Suprapubic skin (tissue), 4 donors: ENCODE measurements at places on chromosomes 16 and 17. TPM values are rescaled to one million over a fixed set of nuclear protein-coding genes. Genes with fewer than 3 reads are reported as not detected.

SMURF2 gene
- total RNA-seq = 26.9 TPM

ABI3 gene
- total RNA-seq = 2.3 TPM

AGRP gene
- total RNA-seq = not detected

RNF227 gene
- total RNA-seq = 53.9 TPM

GPR179 gene
- total RNA-seq = not detected
